Cortex of kidney (tissue), 1 donor: ENCODE measurements at places on chromosomes 2 and 18.

GRCh38 chr2:86686905-86687304 lies 33.2 kb upstream of the RMND5A start:
- no peak for DNase-seq

DNA sequence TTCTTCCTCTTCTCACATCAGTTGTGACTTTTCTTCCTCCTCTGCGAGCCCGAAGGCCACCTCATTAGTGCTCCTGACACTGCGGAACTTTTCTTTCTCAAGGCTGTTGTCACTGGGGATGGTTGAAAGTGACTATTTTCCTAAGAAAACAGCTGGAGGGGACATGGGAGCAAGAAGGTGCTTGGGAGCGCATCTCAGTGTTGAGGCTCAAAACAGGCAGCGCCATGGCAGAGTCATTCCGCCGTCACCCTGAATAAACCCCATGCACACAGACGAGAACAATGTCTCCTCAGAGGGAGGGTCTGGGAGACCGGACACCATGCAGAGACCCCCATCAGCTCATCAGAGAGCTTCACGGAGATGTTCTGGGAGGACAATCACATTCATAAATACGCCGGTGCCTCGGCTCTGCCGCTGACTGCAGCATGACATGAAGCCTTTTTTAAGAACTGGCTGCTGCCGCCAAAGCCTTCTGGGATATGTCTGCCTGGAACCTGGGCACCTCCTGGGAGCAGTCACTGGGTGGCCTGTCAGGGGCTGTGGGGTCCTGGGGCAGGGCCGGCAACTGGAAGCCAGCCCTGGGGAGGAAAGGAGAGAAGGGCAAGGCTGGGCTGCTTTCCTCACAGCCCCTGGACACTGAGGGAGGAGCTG lies 19.2 kb downstream of the ATOH8 start:
- no peak for DNase-seq

DNA sequence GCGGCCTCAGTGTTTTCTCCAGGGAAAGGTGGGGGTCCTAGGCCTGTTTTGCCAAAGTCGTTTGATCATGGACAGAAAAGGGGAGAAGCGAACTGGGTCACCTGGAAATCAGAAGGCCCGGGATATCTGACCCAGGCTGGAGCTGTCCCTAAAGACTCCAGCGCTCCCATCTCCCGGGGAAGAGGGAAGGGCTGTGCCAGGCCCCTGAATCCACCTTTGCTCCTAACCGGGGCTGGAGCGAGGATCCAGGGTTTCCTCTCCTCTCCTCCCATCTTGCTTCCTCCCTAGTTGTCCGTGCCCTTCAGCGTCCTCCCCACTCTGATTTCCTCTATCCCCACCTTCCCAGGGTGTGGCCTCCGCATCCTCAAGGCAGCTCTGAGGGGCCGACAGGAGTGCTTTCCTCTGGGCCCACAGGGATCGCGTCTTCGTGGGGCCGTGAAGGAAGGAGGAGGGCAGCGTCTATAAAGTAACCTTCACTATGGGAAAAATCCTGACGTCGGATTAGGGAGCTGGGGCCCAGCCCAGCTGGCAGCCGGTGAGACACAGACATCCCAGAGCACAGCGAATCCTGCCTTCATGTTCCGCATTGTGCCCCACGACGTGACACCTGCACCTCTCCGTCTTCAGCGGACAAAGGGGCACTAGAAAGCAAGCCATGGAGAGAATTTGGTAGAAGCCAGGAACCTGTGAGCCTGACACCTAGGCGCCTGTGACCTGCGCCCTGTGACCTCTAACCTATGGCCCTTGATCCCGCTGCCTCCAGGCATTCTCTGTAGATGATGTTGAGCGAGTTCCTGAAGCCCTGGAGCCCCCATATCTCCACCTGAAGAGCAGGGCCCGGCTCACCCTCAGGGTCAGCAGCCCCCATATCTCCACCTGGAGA lies 212.7 kb upstream of the SALL3 start:
- DNase-seq: no peak

- DNase-seq: no peak
Measured at GRCh38 chr2:207734636-207735512, 23.4 kb downstream of the CCNYL1 start.

GRCh38 chr2:120867290-120868241 lies 131.9 kb downstream of the GLI2 start:
- DNase-seq: no peak

- DNase-seq: no peak
Measured at GRCh38 chr2:196361606-196362326, 190.4 kb upstream of the STK17B start.

DNA sequence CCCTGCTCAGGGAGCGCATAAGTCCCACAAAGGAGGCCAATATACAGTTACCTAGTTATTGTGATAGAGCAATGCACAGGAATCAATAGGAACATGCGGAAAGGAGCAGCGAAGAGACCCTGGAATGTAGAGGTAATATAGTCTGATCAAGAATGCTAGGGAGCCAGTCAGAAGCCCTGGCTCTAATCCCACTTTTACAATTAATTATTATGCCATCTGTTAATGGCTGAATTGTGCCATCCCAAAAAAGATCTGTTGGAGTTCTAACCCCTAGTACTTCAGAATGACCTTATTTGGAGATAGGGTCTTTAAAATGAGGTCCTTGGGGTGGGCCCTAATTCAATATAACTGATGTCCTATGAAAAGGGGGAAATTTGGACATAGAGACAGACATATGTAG lies 7.7 kb upstream of the SPATS2L start:
- DNase-seq: no peak

- no peak for DNase-seq
Measured at GRCh38 chr18:55455938-55456337, 132.1 kb downstream of the TCF4 start.

GRCh38 chr2:177554365-177554764 lies 161.8 kb downstream of the AGPS start:
- DNase-seq: no peak

GRCh38 chr2:142825861-142826260 lies 51.6 kb upstream of the KYNU start:
- DNase-seq: no peak

- DNase-seq: no peak
Measured at GRCh38 chr2:207504513-207505170, 25.1 kb upstream of the CREB1 start.

GRCh38 chr2:191846515-191847476 lies at the start of gene CAVIN2:
TSS of gene CAVIN2 (minus strand) at chr2:191847088. CDS start at chr2:191846925, 163 bp downstream.
- DNase-seq: no peak

GRCh38 chr18:43887491-43887890 lies 610.2 kb upstream of the SYT4 start:
- no peak for DNase-seq

GRCh38 chr2:180823546-180824141 lies 156.8 kb upstream of the UBE2E3 start:
- no peak for DNase-seq

DNA sequence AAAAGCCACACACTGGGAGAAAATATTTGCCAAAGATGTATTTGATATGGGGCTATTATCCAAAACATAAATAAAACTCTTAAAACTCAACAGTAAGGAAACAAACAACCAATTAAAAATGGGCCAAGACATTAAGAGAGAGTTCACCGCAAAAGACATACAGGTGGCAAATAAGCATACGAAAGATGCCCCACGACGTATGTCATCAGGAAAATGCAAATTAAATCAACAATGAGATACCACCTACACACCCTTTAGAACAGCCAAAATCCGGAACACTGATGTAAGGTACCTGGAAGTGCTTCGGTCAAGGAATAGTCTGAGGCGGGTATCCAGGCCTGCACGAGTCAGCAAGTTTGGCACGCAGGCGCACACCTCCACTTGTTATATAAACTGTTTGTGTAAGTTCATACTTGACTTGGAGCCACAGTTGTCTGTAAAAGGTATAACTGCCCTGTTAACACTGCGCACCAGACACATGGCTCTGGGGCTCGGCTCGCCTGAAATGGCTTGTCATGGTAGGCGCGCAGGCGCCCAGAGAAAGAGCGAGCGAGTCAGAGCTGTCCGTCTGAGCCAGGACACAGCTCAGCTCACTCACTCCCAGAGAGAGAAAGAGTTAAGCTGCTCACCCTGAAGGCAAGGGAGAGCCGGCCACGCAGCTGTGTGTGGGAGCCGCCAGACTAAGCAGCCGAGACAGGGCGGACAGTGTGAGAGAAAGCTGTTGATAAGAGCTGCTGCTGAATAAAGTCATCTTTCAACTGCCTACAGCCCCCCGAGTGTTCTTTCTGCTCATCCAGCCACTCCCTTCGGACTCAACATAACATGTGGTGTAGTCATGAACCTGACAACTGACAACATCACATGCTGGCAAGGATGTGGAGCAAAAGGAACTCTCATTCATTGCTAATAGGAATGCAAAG lies 87.3 kb downstream of the HNRNPLL start:
- no peak for DNase-seq

DNA sequence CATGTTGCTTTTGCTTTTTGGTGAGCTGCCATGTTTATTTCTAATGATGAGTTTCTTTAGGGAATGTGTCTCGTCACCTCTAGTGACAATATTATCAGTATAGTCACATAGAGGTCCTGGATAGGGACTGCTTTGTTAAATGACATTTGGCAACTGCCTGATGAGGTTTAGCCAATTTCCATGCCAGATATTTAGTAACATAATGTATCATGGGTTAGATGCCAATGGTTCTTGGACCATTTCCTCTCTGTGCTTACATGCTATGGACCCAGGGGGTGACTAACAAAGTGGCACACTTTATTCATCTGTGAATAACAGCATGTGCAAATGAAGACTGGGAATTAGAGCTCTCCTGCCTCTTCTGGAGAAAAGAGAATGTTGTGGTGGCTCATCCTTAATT lies 56.2 kb upstream of the RAB27B start:
- DNase-seq: no peak

GRCh38 chr18:75407468-75408437 lies 19.8 kb downstream of the SMIM21 start:
- no peak for DNase-seq

- DNase-seq: no peak
Measured at GRCh38 chr2:226873051-226873620, 37.3 kb downstream of the RHBDD1 start.

- DNase-seq: no peak
Measured at GRCh38 chr2:6913415-6914157, 3.6 kb upstream of the RNF144A start.

- no peak for DNase-seq
Measured at GRCh38 chr2:180334514-180334913, 327.4 kb upstream of the CWC22 start.

- no peak for DNase-seq
Measured at GRCh38 chr2:16729335-16729734, 63.7 kb upstream of the CYRIA start.

DNA sequence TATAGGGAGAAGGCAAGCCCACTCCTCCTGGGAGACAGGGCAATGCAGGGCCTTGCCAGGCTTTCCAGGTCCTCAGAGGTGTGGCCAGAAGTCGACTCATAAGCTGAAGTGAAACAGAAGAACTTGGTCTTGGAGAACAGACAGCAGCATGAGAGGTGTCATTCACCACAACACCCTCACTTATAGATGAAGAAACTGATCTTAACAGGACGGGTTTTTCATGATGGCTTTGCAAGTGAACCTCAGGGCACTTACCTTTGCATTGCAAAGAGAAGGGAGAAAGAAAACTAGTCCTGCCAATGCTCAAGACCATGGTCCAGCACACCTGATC lies 198.8 kb downstream of the CYRIA start:
- DNase-seq: no peak

DNA sequence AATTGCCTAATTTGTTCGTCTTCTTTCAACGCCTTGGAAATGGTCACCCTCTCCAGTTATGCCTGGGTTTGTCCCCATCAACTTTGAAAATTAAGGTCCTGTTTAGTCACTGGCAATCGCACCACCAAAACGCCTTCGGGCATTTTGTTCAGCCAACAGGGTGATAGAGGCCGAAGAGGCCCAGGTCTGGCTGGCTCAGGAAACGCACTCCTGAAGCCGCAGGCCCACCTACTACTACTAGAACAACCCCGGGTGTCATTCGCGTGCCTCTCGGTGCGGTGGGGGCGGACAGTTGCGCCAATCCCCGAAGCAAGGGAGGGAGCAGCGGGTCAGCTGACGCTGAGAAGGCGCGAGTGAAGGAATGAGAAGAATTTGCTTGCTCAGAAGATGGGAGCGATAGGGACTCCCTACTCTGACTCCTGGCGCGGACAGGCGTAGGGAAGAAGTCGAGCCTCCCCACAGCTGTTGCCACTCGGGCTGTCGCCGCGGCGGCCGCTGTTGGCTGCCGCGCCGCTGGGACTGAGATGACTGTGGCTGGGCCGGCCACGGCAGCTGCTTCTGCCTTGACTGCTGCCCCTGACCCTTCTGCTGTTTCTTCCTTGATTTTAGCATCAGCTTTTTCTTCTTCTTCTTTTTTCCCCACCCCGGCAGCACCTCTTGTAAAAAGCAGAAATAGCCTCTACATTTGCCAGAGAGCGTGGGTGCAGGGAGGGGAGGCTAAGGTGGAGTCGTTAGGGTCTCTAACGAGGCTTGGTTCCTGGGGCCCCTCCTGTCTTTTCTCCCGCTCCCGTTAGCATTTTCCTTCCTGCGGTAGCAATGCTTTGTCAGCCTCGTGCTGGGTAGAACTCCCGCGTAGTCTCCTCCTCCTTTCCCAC lies 387.6 kb downstream of the FIGN start:
- peak; percentile 5 for DNase-seq

GRCh38 chr2:127407661-127408003 lies 10.6 kb upstream of the PROC start:
- DNase-seq: no peak

- no peak for DNase-seq
Measured at GRCh38 chr2:221896505-221897151, 324.5 kb upstream of the EPHA4 start.

DNA sequence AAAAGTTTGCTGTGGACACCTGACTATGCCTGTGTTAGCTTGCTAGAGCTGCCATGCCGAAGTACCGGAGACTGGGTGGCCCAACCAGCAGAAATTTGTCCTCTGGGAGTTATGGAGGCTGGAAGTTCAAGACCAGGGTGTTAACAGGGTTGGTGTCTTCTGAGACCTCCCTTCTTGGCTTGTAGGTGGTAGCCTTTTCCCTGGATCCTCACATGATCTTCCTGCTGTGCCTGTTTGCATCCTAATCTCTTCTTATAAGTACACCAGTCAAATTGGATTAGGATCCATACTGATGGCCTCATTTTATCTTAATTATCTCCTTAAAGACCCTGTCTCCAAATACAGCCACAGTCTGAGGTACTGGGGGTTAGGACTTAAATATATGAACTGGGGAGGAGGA lies 845 bp downstream of the TMEM177 start:
- no peak for DNase-seq

DNA sequence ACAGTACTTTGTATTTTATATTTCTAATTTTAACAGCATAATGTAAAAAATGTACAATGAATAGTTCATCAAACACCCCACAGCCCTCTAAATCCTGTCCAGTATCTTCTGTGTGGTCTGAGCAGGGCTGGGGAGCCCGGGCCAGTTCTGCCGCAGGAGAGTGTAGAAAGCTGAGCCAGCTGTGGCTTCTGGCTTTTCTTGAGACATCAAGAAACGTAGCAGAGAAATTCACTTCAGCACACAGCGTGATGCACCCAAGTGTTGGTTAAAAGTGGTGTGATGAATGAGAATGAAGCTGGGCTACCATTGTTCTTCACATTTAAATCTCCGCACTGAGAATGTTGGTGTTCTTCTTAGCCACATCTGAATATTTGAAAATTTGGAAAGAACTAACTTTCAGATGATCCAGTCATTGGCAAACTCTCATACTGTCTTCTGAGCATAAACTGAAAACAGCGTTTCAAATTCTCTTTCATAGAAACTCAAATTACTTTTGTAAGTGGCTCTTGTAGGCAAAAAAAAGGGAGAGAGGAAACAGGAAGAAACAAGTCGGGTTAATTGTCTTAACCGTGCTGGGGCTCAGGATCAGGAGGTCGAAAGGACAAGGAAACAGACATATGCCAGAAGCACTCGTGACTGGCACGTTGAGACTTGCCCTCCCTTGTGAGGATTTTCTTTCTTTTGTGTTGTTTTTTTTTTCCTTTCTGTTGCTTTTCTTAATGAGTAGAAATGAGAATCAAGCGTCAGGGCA lies 23.4 kb upstream of the TMEM87B start:
- no peak for DNase-seq

GRCh38 chr2:55419233-55419678 lies 400 bp downstream of the CCDC88A start:
- DNase-seq: no peak
